Astrocyte of the spinal cord (primary cell): ENCODE measurements at places on chromosomes 13 and 19.

DNA sequence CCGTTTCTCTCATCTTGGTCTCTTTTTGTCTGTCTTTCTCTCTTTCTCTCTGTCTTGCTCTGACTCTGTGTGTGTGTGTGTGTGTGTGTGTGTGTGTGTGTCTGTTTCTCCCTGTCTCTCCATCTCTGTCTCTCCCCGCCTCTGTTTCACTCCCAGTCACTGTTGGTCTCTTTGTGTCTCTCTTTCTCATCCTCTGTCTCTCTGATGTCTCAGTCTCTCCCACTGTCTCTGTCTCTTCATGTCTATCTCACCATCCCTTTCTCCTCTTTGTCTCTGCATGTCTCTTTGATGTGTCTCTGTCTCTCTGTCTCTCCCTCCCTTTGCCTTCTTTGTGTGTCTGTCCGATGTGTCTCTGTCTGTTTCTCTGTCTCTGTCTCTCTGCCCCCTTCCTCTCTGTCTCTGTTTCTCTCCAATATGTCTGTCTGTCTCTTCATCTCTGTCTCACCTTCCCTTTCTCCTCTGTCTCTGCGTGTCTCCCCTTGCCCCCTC lies 2.5 kb downstream of the NFIC start:
- peak; percentile 45 for DNase-seq

DNA sequence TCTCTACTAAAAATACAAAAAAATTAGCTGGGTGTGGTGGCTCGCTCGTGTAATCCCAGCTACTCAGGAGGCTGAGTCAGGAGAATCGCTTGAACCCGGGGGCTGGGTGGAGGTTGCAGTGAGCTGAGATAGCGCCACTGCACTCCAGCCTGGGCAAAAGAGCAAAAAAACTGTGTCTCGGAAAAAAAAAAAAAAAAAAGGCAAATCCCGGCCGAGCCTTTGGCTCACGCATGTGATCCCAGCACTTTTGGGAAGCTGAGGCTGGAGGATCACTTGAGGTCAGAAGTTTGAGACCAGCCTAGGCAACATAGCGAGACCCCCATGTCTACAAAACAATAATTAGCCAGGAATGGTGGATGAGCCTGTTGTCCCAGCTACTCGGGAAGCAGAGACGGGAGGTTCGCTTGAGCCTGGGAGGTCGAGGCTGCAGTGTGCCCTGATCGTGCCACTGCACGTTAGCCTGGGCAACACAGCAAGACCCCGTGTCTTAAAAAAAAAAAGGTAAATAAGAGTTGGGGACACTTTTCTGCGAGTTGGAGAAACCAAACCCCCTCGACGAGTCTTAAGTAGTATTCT lies 574 bp upstream of the GPX4 start:
- DNase-seq: no peak

DNA sequence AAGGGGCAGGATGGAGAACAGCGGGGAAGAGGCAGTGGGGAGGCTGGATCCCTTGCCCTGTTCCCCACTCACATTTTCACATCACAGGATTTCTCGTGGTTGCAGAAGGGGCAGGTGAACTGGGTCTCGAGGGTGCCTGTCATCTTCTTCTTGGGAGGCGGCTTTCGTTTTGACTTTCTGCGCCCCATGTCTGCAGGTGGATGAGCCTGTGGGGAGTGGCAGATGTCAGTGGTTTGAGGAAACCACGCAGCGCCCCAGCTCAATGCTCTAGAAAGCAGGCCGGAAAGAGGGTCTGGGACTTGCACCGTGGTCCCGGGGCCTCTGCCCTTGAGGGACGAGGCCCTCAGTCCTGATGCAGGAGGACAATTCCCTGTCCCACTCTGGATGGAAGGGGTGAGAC lies 4.9 kb downstream of the ELOF1 start:
- no peak for DNase-seq

DNA sequence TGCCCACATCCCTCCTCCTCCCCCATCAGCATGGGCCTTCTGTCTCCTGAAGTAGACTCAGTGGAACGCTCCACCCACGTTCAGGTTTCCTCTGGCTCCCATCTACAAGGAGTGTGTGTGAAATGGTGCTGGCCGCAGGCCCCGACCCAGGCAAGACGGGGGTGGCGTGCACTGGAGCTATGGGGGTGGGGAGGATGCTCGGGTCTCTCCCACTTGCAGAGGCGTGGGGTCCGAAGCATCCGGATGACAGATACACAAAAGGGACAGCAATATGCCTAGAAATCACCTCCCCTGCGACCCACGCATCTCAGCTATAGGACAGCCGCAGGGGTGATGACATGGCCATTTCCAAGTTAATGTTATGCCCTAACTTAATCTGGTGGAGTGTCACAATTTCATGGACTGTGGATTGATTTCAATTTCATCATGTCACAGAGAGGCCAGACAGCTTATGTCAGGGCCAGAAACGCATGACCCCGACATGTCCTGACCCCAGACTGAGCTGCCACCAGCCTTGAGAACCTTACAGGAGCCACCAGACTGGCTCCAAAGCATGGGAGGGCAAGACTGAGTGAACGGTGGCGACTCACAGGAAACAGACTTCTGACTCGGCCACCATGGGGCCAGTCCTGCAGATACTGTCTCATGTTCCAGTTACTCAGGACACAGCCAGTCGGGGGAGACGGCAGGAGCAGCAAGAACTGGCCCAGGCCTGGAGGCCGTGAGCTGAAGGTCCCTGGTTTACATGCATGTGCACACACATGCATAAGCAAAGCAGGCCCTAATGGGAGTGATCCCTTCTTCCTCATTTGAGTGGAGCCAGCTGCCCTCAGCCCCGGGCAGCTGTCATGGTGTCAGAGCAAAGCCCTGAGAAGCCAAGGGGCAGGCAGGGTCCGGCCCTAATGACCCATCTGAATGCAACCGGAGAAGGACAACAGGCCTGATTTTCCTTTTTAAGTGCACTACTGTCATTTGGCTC lies 82.2 kb downstream of the SLC7A1 start:
- DNase-seq: no peak

- DNase-seq: no peak
These were observed 1.4 kb upstream of the PAN3 start for GRCh38 chr13:28136916-28137315.

DNA sequence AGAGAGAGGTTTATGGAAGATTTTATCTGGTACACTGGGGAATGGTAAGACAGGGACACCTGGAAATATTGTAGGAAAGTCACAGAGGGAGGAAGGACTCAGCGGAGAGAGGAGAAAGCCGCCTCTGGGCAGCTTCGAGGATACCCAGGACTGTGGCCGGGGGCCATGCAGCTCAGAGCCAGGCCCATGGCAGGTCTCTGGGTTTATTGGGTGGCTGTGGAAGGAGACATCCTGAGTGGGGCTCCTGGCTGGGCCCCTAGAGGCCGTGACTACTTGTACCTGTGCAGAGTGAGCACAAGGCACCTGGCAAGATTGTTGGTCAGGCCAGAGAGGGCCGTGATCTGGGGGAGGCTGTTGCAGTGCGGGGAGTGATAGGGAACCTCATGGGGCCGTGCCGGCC lies 3.4 kb downstream of the DAZAP1 start:
- DNase-seq: no peak

- peak; percentile 14 for DNase-seq
These were observed 3.3 kb upstream of the NAPA start for GRCh38 chr19:47518139-47518538.

- no peak for DNase-seq
These were observed 64.6 kb upstream of the RAP2A start for GRCh38 chr13:97369261-97369893.

DNA sequence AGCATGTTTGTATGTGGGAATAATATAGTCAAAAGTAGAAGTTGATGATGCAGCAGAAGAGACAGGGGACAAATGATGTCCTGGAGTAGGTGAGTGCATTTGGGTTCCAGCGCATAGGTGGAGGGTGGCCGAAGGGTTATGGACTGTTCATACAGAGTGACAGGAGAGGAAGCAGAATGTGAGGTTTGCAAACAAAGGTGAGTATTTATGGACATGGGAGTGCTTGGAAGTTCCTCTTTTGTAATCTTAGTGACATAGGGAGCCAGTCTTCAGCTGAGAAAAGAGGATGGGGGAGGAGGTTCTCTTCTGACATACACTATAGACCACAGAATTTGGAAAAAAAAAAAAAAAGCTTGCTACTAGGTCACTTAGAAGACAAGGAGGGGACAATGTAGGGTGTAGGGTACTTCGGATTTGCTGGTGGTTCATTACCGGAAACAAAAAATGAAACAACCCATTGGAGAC lies 331.6 kb downstream of the DLEU7 start:
- no peak for DNase-seq

GRCh38 chr13:48977973-48978372 lies 2.3 kb downstream of the FNDC3A start:
- DNase-seq: peak; percentile 23

GRCh38 chr19:50897191-50897607 lies 14.0 kb downstream of the KLK4 start:
- DNase-seq: no peak

DNA sequence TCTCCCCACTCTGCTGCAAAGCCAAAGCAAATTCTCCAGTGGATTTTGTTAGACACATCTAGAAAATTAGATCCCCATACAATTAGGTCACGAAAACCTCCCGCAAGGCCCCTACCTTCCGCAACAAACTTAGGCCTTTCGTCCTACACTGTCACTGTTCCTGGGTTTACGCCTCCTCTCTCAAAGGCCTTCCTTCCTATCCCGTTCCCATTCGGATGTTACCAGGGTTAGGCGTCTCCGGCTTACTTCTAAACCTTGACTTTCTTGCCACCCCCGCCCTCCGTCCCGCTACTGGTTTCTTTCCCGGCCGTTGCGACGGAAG lies 754 bp downstream of the RNF6 start:
- no peak for DNase-seq

DNA sequence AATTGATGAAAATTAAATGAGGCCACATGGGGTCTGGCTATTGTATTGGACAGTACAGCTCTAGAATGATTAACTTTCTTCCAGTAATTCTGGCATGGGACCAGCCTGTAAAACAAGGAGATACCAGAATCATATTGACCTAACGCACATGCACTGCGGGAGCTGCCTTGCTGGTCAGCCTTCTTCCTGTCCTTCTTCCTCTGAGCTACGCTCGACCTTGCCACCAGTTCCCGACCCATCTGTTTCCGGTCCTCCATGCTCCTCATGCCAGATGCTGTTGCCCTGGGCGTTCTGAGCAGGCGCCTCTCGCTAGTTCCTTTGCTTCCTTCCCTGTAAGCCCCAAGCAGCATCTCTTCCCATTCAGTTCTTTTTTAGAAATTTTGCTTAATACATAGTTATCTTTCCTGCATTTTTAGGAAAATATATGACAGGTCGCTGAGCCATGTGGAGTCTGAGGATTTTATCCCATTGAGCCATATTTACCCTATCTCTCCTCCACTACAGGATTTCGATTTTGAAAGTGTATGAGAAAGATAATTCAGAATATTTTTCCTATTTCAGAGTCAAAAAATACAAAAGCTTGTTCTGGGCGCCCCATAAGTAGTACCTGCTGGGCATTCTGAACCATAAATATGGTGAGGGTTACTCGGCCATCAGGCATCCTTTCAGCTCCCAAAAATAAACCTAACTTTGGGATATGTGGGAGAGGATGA lies 38.6 kb downstream of the TNFRSF19 start:
- DNase-seq: peak; percentile 48

GRCh38 chr19:52343548-52343947 lies 7.5 kb downstream of the ZNF610 start:
- DNase-seq: no peak

DNA sequence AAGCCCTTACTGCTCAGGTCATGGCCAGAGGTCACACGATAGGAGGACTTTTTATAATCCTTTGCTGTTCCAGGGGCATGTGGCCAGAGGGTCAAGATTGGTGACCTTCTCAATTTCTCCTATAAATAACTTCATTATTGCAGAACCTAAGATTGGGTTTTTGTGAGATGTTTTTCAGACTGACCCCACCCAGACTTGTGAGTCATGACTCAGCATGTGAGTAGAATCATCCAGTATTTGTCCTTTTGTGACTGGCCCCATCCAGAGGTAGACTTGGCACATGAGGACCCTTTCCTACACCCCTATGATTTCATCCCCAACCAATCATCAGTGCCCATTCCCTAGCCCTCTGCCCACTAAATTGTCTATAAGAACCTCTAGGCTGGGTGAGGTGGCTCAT lies 84.5 kb upstream of the ABCC4 start:
- no peak for DNase-seq

GRCh38 chr19:372306-372890 lies 27.8 kb upstream of the MIER2 start:
- DNase-seq: peak; percentile 71

- DNase-seq: peak; percentile 96
These were observed 51.1 kb downstream of the FAM216B start for GRCh38 chr13:42832341-42833096.

DNA sequence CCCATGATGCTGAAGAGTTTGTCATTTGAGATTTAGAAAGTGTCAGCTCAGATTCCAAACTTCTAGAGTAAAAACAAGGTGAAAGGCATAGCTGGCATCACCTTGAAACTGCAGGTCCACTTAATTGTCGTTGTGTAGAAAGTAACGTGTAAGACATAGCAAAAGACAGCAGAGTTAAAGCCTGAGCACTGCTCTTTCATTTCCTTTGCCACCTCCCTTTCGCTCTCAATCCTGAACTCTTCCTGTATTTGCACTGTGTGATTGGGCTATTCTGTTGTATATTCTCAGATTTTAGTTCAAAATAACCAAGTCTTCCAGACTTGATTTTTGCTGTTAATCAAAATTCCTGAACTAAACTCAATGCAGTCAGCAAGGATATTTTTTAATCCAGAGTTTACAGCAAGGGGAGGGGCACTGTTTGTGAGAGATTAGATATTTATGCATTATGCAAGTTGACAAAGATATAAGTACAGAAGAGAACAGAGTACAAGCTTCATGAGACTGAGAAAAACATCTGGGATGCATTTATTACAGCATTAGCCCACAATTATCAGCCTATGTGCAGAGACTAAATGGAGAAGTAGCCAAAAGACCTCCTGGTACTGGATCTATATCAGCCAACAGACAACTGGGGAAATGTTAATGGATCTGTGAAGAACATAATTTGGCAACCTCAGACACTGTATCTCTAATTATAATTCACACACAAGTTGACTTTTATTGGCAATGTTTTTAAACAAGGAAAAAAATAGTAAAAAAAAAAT lies 328.6 kb downstream of the SUCLA2 start:
- DNase-seq: no peak

- DNase-seq: no peak
These were observed 36.0 kb upstream of the KPNA3 start for GRCh38 chr13:49828453-49828852.

DNA sequence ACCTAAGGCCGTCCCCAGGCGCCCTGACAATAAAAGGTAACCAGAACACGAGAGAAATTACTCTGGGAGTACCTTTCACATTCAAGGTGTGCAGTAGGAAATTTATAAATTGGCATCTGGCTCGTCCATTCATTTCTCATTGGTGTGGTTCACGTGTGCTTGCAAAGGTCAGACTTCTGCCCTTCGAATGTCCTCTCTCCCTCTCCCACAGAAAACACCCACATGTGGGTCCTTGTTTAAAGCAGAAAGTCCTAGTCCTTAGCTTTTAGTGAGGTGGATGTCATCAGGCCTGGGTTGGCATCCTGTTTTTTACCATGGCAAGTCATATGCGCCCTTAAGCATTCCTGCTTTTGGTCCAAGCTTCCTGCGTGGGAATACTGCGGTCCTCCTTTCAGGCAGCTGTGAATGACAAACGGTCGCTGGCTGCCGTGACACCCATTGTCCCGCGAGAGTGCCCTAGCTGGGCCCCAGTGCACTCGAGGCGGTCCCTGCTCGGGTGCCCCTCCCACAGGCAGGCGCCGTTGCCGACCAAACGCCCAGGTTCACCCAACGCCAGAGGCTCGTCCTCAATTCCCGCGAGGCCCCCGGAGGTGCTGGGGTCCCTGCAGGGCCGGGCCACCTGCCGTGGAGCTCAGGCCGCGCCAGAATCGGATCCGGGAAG lies at the start of gene NUDT19:
NUDT19 (plus strand) TSS at position 531 of the 661 bp plus-strand sequence. CDS start 140 bp downstream, outside the sequence.
- DNase-seq: peak; percentile 71
